Osteocyte (in vitro differentiated cells): ENCODE measurements at places on chromosomes 13 and 19. TPM values are rescaled to one million over a fixed set of nuclear protein-coding genes. Genes with fewer than 3 reads are reported as not detected.

DNA sequence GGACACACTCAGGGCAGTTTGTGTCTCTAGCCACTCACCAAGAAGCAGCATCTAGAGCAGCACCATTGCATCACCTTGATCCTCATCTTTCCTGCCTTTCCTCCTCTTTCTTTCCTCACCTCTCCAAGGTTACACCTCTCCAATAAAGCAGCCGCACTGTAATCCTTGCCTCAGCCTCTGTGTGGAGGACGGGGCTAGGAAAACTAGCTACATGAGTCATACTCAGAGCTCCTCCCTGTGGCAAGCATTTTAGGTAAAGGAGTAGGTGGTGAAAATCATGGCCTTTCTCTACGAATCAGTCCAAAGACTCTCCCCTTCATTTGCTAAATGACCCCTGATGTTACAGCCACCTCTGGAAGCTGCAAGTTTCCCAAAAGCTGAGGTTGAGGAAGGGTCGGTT lies 108.9 kb downstream of the DNAJC15 start:
- DNase-seq: no peak

- DNase-seq: no peak
Observed at GRCh38 chr13:42377640-42378382, 105.9 kb downstream of the AKAP11 start.

- no peak for DNase-seq
Observed at GRCh38 chr13:37492075-37492474, 106.5 kb downstream of the POSTN start.

DNA sequence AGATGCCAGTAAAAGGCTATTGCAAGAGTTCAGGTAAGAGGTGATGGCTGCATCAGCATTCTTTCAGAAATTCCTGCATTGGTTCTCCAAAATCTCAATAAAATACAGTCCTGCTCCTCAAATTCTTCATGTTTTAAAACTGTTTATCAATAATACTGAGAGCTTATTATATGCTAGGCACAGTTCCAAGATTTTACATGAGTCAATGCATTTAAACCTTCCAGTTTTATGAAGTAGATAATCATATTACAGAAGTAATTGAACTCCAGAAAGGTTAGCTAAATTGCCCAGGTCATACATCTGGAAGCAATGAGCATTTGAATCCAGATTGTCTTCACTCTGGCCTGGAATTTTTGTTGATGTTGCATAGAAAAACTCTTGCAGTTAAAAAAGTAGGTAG lies 282.9 kb upstream of the SLITRK6 start:
- no peak for DNase-seq

DNA sequence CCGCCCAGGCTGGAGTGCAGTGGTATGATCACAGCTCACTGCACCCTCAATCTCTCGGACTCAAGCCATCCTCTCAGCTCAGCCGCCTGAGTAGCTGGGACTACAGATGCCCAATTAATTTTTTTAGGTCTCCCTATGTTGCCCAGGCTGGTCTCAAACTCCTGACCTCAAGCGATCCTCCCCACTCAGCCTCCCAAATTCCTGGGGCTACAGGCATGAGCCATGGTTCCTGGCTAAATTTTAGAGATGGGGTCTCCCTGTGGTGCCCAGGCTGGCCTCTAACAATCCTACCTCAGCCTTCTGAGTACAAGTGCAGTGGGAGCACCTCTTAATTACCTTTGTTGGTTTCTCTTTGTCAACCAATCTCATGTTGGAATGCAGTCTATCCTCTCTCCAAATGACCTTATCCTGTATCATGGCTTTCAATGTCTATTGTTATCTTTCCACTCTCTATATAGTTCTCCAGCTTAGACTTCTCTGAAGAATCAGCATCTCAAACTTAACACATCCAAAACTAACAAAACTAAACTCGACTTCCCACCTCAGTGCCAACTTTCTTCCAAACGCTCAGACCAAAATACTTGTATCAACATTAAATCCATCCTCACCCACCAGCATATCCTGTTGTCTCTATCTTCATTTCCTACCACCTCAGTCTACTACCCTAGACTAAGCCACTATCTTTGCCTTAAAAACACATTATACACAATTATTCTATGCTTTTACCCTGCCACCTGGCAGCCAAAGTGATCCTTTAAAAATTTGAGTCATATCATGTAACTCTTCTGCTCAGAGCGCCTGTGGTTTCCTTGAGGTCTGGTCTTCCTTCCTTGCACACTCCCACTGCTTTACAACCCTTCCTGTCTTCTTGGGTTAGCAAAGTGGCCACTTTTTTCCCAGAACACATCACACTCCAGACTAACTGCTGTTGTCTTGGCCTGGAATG lies 6.7 kb downstream of the TPT1 start:
- no peak for DNase-seq

- DNase-seq: no peak
Observed at GRCh38 chr19:4969292-4969771, 419 bp downstream of the KDM4B start.

DNA sequence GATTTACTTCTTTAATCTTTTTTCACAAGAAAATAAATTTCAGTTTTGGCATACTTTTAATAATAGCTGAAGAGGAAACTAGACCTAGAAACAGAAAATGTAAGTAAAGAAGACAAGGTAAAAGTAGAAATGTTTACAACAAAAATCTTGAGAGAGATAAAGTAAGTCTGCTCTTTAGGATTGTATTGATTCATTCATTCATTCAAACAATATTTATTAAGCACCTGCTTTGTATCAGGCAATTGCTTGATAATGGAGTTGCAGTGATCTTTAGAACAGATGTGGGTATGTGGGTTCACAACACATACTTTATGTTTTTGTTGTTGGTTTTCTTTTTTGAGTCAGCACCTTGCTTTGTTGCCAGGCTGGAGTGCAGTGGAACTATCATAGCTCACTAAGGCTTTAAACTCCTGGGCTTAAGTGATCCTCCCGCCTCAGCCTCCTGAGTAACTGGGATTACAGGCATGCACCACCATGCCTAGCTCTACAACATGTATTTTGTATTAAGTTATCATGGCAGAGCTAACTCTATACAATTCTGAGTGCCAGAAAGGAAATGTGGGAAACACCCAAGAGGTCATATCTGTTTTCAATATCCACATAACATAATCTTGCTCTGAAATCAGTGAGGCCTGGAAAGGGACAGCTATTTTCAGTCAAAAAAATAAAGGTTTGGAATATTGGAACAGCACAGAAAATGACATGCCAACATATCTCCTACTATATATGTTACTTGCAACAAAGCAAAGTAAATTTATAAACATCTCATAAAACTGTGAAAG lies 8.8 kb upstream of the SPART start:
- DNase-seq: no peak

DNA sequence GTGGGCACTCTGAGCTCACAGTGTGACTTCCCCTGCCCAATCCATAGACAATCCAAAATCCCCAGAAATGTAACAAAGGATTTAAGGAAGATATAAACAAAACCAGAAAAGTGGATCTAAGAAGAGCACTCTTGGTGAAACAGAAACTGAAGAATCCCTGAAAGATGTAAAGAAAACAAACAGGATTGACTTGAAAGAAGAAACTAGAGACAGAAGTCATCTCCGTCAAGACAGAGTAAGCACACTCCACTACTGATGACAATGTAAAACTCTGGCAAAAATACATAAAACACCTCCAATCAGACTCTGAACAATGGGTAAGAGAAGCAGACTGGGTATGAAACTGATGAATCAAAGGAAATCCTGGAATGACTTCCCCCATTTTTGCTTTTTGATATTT lies 13.5 kb downstream of the TUBGCP3 start:
- no peak for DNase-seq

DNA sequence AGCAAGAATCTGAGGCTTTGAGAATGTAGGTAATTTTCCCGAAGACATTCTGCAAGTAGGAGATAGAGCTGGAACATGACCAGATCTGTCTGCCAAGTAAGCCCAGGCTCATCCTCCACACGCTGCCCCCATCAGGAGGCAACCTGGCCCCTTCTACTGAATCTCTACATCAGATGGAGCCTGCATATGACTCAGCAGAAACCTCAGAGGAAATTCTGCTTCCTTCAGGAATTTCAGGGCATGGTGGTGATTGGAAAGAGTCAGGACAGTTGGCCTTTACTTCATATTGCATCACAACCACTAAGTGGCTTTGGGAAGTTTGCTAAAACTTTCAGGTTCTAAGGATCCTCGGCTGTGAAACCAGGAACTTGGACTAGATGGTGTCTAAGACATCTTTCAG lies 85.2 kb downstream of the LRRC63 start:
- DNase-seq: no peak

DNA sequence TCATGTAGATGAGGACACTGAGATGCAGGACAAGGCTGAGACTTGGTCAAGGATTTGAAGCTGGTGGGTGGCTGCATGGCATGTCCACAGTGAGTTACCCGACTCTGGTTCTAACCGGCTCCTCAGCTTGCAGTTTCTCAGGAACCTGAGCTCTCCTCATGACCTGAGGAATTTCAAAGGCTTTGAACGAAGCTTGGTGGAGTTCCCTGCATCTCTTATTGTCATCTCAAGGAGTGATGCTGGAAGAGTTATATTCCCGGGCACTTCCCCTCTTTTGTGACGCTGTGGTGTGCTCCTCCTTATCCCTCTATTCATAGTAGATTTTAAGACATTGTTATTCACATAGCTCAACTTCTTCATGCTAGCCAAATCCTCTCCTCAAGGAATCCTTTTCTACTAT lies 500.1 kb upstream of the HTR2A start:
- no peak for DNase-seq

GRCh38 chr13:75628801-75629200 lies 7.3 kb upstream of the LMO7 start:
- no peak for DNase-seq

- no peak for DNase-seq
Observed at GRCh38 chr13:32910530-32910929, 105.7 kb upstream of the KL start.

GRCh38 chr19:7986321-7987113 lies 18.9 kb downstream of the ELAVL1 start:
- DNase-seq: no peak

CPB2 gene
- not detected in 2 replicates for total RNA-seq

SIGLEC11 gene
- total RNA-seq: not detected in 2 replicates

POLR1G gene
- 7.6 and 9.1 TPM in 2 replicates for total RNA-seq

- no peak for DNase-seq
Observed at GRCh38 chr13:90857921-90858320, 489.6 kb upstream of the MIR17HG start.

SMG9 gene
- total RNA-seq: 64.9 and 71.0 TPM in 2 replicates

DNA sequence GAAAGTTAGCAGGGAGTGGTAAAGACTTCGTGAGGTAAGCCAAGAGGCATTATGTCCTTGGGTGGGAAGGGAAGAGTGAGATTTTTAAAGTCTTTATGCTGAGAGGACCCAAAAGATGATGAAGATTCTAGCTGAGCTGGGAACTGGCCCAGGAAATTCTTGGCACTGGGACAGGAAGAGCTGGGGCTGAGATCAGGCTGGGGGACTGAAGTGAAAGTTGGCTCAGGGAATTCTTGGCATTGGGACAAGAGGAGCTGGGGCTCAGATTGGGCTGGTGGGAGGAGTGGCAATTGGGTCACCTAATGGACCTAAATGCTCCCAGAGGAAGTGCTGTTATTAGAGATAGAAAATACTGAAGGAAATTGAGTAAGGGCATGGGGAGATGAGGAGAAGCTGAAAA lies 8.8 kb downstream of the SCEL start:
- DNase-seq: no peak

DNA sequence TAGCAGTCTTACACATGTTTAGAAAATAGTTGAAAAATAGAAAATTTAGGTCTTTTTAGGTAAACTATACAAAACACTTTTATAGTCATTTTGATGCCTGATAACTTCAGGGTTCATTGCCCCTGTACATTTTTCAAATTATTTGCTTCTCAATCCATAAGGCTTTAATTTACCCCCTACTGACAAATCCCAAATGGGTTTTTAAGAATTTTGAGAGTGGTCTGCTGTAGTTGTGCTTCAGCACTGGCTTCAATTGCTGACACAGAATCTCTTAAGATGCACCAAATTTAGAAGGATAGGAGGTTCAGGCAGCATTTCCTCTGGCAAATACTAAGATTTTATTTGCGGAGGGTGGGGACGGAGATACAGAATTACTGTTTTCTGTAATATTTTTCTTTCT lies 89.4 kb downstream of the PCCA start:
- DNase-seq: no peak

GRCh38 chr19:925526-926322 lies at the start of gene ARID3A:
TSS of gene ARID3A (plus strand) at chr19:926035. CDS start at chr19:929529, 3,494 bp downstream.
- no peak for DNase-seq

DNA sequence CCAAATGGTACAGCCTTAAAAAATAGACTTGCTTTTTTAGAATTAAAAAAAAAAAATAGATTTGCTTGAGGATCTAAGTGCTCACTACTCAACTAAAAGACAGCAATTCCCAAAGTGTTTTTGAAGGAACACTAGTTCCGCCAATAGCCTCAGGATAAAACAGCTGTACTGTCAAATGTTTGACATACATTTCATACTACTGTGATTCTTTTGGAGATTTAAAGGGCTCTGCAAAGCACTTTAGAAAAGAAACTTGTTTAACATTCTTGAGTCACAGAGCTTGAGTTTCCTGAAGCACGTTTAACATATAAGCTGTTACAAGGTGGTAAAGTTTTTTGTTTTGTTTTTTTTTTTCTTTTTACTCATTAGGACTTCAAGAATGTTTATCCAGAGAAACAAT lies 23.1 kb upstream of the KLF5 start:
- DNase-seq: no peak

GPI gene
- 181 and 192 TPM in 2 replicates for total RNA-seq

DNA sequence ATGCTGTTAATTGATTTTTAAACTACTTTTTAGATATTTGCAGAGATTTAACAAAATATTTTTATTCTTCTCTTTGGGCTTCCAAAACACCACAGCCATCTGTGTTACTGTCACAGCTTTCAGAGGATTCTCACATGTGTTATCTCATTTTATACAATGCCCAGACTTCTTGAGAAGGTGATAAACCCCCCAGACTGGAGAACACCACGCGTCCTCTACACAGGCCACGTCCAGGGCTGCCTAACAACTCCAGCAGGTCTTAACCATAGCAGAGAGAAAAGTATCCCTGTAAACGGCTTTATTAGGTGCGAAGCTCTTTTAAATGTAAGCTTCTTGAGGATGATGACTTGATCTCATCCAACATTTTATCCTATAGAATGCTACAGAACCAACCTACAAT lies 2.0 kb downstream of the GPR183 start:
- no peak for DNase-seq

FGF21 gene
- not detected in 2 replicates for total RNA-seq

DNA sequence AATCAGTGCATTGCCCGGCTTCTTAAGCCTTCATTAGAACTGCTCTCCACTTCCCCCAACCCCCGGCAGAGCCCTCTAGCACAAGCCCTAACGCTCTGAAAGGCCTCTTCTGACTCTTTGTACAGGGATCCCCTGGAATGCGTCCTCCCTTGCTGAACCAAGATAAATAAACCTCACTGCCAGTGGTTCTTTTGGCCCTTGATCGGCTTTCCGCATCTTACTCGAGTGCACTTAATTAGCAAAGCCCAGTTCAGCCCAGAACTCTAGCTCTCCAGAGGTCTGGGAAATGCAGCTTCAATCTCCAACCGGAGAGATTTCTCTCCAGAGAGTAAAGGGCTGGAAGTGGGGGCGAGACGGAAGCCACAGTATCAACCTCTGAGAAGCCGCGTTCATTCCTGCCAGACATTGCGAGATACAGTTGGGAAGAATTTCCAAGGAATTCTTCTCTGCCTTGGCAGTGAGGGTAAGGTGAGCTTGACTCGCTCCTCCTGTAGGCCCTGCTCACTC lies 8.7 kb upstream of the ZNF444 start:
- DNase-seq: no peak

GRCh38 chr13:111121506-111121905 lies 6.4 kb downstream of the ARHGEF7 start:
- DNase-seq: no peak
